ENCODE measurements at places on chromosomes 2 and 18.
A peak's percentile ranks its signal among the peaks of the same experiment; 100 is the strongest.

GRCh38 chr18:37564711-37565100 is 892 bp downstream of the CELF4 start:
- DNase-seq = no peak

- DNase-seq = no peak
These were observed 209.4 kb upstream of the TRIB2 start for GRCh38 chr2:12507295-12507694.

DNA sequence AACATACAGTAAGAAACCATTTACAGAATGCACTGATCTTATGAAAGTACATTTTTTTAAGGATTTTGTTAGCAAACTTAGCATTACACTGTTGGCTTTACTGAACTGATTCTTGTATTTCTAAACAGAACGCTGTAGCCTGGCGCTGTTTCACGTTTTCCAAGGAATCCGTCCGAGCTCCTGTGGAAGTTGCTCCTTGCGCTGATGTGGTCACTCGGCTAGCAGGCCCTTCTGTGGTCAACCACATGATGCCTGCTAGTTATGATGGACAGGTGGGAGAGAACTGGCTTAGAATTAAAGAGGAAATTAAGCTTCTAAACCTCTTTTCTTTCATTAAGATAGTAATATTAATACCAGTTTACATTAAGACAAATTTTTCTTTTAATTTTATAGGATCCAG is 76.8 kb downstream of the CEP192 start:
- no peak for DNase-seq

- no peak for DNase-seq
These were observed 146.1 kb downstream of the PXDN start for GRCh38 chr2:1598041-1598710.

DNA sequence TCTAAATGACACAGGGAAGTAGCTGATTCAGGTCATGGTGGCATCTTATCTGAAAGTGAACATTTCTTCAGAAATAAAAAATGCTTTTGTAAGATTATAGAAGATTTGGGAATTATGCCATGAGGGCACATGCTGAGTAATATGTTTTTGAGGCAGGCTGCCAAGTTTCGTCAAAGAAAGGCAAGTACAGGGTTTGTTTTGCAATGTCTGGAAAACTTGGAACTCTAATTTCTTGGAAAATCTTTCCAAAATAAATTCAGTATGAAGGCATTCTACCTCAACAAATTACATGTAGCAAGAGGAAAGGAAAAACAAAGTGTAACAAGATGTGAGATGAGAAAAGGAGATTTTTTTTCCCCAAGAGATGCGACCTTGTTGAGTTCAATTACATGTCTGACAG is 167.7 kb downstream of the PLCL1 start:
- DNase-seq = no peak

GRCh38 chr2:218386505-218387368 is 4.7 kb downstream of the SLC11A1 start:
- DNase-seq = no peak

GRCh38 chr2:13558368-13558767 is 841.6 kb downstream of the TRIB2 start:
- no peak for DNase-seq

DNA sequence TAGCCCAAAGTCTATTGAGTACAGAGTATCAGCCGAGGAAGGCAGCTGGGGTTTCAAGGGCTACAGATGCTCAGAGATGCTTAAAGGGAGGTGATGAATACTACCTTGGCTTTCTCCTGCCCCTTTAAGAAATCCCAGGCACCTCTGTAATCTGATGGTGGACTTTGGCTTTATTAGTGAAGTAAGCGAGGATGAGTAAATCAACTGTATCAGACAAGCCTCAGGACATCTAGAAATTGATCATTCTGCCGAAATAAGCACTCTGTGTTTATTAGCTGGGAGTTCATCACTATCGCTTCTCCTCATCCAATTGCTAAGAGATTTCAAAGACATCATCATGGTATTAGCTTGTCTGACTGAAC is 344.4 kb downstream of the SETBP1 start:
- no peak for DNase-seq

GRCh38 chr2:109176928-109177327 is 47.9 kb downstream of the SH3RF3 start:
- DNase-seq = no peak

- DNase-seq = no peak
These were observed 1.6 kb downstream of the NCOA1 start for GRCh38 chr2:24492421-24493279.

DNA sequence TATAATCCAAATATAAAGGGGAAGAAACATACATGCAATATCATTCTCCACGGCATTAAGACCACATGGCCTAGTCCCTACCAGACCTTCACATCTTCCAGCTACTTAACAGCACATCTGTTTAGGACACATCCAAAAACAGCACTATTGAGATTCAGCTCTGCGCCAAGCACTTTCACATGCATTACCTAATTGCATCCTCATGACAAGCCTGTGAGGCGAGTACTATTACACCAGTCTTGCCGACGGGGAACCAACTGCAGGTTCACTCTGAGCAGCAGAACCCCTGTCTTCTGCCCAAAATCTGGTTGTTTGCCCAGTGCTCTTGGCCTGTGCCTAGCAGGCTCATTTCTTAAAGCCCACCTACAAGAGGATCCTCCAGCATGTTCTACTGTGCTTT is 66.7 kb downstream of the AAK1 start:
- DNase-seq = no peak

DNA sequence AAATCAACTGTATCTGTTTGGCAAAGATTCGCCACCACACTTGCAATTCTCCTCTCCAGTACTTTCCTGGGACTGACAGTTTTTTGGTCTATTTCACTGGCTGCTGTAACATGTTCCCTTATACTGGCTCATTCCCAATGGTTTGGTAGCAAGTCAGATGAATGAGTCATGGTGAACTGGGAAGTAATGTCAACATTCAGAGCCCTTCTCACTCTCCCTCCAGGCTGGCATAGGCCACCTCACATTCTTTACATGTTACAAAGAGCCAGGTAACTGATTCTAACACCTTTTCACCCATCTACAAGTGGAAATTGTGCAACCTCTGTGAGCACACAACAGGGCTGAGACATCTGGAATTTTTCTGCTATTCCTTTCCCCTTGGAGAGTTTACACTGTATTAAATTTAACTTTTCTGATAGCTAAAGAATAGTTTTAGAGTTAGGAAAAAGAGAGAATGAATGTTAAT is 111.3 kb upstream of the TLK1 start:
- no peak for DNase-seq

- no peak for DNase-seq
These were observed 221.7 kb downstream of the PAX3 start for GRCh38 chr2:222076973-222077690.

- no peak for DNase-seq
These were observed 1.3 kb downstream of the BIRC6 start for GRCh38 chr2:32358111-32358482.

- DNase-seq = no peak
These were observed 37.8 kb downstream of the GPR155 start for GRCh38 chr2:174449033-174449432.

DNA sequence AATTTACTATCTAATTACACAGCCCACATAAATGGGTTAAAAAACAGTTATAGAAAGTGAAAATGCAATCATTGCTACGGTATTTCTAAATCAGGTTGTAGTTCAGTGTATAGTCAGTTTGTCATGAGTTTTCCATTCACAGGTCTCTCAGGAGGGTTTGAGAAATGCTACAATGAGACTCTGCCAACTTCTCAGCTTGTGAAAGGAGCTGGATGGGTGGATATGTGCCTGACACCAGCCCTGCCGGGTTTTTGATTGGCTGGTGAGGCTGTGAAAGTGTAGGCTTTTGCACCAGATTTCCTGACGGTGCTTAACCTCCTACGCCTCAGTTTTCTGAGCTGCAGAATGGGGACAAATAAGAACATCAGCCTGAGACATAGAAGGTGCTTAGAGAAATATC is 102.6 kb upstream of the SMIM21 start:
- no peak for DNase-seq

- no peak for DNase-seq
These were observed 144.9 kb upstream of the ERBB4 start for GRCh38 chr2:212683346-212684097.

GRCh38 chr18:58117786-58118403 is 73.9 kb downstream of the NEDD4L start:
- peak; percentile 44 for DNase-seq

- DNase-seq = no peak
These were observed 101.2 kb upstream of the CREB1 start for GRCh38 chr2:207428573-207428972.

DNA sequence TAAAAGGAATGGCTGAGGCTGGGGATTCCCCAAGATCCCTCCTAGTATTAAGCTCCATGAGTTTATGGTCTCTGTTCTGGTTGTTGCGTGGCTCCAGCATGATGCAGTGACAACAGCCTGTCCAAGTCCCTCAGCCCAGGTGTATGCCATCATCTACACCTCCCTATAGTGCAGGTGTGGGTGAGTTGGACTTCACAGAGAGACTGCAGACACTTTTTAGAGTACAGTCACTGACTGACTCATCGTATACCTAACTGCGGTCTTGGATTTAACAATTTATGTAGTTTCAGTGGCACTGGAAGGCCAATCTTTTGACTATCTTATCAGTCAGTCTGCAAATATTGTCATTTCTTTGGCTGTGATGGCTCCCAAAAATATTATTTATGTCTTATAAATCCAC is 415.0 kb downstream of the TMX3 start:
- no peak for DNase-seq

- DNase-seq = peak; percentile 47
These were observed 33.8 kb upstream of the IMPA2 start for GRCh38 chr18:11947214-11948191.

- DNase-seq = no peak
These were observed 81.7 kb downstream of the PPP1R1C start for GRCh38 chr2:182067393-182067792.

DNA sequence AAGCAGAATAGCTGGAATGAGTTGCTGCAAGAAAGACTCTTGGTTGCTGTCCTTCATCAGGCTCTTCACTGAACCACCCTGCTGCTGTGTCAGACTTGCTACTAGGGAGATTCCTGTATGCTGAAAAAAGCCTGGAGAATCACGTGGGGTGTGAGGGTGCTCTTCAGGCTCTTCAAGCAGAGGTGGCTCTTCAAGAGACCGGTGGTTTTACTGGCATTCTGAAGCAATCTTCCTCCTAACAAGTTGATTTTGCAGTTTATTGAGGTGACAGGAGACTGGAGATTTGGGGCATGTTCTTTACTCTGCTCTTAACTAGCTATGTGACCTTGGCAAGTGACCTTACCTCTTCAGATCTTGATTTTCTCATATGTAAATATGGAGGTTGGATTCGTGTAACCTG is 14.1 kb downstream of the TMEM178A start:
- no peak for DNase-seq
